Bronchial epithelial cell (primary cell): ENCODE measurements at places on chromosomes 1 and 21. TPM values are rescaled to one million over a fixed set of nuclear protein-coding genes. Genes with fewer than 3 reads are reported as not detected.

DNA sequence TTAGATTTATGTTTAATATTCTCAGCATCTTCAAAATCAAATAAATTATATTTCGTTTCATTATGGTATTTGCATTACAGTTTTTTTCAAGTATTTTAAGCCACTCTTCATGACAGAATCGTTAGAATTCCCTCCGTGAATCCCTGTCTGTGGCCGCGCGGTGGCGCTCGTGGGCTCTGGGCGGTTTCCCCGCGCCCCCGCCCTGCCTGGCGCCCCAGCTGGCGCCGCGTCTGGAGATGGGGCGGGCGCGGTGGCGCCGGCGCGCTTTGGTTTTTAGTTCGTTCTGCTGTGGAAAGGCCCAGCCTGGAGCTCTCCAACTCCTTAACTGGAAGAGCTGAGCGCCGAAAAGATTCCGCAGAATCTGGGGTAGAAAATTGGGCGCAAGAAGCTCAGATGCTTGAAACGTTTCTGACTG, 25.7 kb downstream of the PRMT2 start:
- DNase-seq: peak; percentile 21

- peak; percentile 75 for DNase-seq
These were observed 299.1 kb upstream of the NRIP1 start for GRCh38 chr21:15363921-15364320.

GRCh38 chr1:208068407-208068806, 157.5 kb upstream of the CD34 start:
- DNase-seq: no peak

Gene KRTAP23-1
- total RNA-seq: not detected in 2 replicates

DNA sequence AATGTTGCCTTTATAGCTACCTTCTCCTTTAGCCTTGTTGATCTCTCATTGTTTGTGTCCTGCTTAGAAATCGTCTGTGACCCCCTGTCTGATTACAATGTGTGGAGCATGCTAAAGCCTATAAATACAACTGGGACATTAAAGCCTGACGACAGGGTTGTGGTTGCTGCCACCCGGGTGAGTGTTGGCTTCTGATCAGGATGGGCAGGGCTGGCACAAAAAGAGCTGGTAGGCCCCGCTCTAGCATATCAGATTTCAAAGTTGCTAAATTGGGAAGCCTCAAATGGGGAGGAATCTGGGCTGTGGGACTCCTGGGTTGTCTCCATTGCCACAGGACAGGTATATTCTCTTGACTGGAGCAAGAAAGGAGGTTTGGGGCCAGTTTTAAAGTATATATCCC, 8.4 kb downstream of the NCSTN start:
- DNase-seq: no peak

DNA sequence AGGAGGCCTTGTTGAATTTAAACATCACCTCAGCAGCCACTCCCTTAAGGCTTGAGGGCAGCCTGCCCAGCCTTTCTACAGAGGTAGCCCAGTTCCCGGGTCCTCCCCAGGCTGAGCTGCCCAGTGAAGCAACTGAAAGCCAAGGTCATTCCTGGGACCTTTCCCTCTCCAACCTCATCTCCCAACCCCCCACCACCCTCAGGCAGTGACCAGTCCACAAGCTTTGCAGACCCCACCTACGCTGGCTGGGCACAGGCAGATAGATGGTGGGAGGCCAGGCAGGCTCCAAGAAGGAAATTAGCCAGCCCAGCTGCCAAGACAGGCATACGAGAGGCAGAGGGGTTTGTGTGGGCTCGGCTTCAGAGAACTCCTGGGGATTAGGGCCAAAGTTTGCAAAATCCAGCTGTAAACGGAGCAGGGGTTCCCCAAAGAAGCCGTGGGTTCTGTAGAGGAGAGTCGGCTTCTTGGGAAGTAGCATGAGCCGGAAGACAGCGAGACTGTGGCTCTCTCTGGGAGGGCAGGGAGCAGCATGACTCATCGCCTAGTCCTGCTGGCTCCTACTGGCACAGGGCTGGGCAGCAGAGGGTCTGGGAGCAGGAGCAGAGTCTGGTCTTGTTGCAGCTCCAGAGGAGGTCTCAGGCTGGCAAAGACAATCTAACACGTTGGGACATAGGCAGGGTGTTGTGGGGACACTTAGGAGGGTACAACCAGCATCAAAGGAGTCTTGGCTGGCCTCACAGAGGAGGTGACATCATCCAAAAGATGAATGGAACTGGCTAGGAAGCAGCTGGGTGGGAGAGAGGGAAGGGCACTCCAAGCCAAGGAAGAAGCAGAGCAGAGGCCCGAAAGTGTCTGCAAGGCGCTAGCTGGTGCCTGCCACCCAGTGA, 2.8 kb upstream of the ZC3H12A start:
- peak; percentile 90 for DNase-seq

- no peak for DNase-seq
These were observed 5.2 kb downstream of the PPFIA4 start for GRCh38 chr1:203031467-203031866.

DNA sequence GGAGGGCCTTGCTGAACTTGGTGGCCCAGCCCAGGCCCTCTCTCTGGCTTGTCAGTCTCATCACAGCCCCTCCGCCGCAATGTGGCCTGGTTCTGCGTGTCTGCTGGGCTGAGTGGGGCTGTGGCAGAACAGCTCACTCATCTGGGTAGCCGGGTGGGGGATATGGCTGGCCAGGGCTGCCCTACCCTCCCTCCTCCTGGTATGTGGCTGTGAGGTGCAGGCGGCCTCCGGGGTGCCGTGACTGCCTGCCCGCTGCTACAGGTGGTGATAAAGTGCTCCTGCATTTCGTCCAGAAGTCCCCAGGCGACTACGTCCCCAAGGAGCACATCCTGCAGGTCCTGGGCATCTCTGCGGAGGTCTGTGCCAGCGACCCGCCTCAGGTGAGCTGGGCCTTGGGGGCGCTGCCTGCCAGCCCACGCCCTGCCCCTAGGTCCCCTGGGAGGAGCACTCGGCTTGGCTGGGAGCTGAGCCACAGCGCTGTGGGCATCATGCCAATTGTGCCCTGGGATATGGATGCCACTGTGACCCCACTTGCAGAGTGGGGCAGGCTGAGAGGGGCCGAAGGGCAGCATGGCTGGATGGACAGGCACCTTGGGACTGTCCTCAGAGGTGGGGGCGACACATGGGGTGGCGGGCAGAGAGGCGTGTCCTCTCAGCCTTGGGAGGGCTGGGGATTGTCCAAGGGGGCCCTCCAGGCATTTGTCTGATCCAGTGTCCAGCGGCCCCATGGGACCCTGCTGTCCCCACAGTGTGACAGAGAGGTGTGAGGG, 2.3 kb downstream of the PRXL2B start:
- no peak for DNase-seq

- no peak for DNase-seq
These were observed 74.4 kb upstream of the HAO2 start for GRCh38 chr1:119294199-119294598.

DNA sequence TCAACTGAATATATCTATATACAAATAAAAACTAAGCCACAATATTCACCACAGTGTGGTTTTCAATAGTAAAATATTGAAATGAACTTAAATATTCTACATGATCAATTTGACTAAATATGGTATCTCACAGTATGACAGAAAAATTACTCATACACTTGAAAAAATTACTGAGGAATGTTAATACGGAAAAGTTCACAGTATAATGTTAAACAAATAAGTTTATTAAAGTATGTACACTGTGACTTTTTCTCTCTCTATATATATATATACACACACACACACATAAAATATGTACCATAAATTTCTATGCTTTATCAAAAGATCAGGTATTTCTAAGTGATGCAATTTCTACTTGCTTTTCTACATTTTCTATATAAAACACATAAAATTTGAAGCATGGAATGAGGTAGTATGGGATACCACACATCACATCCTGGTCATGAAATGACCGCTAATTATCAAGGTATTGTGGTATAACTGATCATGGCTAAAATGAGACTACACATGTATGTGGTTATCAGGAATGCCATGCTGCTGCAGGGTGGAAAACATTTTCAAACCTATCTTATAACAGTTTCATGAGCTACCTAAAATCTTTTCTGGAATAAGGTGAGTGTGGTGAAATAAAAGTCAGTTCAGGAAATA, 102.3 kb downstream of the CDC42BPA start:
- DNase-seq: no peak

- DNase-seq: no peak
These were observed 406 bp downstream of the PUSL1 start for GRCh38 chr1:1308756-1309250.

Gene SELL
- not detected in 2 replicates for total RNA-seq

Gene CFHR4
- total RNA-seq: not detected in 2 replicates
